ENCODE measurements at places on chromosomes 3 and 15.

GRCh38 chr3:115861166-115861733 lies 237.9 kb downstream of the GAP43 start:
- DNase-seq: no peak

DNA sequence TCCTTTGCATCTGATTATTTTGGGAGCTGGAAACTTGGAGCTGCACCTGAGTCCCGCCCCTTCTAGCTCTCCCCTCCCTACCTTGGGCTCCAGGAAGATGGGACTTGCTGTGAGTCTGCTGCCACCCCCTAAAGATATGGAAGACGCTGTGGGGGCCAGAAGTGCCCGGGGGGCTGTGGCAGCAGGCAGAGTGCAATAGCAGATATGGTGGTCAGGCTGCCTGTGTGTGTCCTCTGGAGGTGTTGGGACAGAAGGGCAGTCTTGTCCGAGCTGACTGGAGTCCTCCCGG lies 485 bp downstream of the PAK6 start:
- no peak for DNase-seq

DNA sequence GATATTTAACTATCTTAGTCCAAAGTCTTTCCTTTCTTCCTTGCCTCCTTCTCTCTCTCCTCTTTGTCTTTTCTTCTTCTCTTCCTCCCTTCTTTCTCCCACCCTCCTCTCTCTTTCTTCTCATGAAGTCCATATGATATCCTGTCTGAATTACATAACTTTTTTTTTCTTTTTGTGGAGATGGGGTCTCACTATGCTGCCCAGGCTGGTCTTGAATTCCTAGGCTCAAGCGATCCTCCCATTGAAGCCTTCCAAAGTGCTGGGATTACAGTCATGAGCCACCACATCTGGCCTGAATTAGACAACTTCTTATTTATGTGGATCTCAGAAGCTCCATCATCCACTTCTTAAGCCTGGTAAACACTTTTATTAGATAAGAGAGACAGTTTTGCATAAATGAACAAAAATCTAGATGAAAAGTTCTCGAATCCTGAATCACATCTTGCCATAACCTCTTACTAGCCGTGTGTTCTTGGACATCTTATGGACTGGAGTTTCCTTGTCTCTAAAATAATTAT lies 206.5 kb downstream of the LPP start:
- no peak for DNase-seq

DNA sequence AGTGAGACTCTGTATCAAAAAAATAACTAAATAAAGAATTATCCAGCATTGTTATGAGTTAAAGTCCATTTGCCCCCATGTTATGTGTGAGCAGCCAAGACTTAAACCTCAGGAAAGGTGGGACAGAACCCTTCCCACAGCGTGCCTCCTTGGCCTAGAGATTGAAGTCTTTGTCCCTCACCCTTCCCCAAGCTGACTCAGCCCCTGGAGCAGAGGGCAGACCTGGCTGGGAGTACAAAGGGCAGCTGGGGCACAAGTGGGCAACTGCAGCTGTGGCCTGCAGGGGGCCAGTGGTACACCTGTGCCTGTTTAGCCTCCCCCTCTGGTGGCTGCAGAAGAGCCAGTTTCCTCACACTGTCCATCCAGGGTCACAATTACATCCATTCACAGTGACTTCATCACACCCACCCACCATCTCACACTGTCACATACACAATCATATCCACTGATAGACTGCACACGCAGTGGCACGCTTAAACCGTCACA lies 940 bp upstream of the ACY1 start:
- DNase-seq: no peak

DNA sequence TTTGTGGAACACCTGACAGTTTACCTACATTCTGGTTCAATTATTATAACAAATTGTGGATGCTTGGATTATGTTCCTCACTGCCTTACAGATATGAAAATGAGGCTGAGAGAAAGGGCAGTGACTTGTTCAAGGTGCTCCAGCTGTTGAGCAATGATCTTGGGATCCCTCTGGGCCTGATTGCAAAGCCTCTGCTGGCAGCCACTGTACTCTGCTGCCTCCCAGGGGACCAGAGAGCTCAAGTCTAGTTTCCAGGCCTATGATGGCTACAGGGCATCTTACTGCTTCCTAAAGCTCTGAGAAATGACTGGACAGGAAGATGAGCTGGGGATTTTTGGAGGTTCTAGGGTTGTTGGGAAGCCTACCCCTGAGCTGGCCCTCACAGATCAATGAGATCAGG lies 2.3 kb upstream of the SHC4 start:
- peak; percentile 84 for DNase-seq

DNA sequence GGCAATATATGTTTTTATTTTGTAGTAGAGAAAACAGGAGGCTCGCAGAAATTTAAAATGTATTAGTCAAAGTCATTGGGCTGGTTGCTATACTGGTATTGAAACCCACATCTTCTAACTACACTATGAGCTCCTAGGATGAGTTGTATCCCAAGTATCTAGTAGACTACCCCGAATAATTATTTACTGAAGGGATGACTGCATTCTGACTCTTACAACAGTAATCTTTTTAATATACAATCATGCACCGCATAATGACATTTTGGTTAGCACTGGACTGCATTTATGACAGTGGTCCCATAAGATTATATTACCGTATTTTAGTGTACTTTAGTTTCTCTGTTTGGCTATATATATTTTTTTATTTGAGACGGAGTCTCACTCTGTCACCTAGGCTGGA lies 15.3 kb downstream of the PIGB start:
- no peak for DNase-seq

DNA sequence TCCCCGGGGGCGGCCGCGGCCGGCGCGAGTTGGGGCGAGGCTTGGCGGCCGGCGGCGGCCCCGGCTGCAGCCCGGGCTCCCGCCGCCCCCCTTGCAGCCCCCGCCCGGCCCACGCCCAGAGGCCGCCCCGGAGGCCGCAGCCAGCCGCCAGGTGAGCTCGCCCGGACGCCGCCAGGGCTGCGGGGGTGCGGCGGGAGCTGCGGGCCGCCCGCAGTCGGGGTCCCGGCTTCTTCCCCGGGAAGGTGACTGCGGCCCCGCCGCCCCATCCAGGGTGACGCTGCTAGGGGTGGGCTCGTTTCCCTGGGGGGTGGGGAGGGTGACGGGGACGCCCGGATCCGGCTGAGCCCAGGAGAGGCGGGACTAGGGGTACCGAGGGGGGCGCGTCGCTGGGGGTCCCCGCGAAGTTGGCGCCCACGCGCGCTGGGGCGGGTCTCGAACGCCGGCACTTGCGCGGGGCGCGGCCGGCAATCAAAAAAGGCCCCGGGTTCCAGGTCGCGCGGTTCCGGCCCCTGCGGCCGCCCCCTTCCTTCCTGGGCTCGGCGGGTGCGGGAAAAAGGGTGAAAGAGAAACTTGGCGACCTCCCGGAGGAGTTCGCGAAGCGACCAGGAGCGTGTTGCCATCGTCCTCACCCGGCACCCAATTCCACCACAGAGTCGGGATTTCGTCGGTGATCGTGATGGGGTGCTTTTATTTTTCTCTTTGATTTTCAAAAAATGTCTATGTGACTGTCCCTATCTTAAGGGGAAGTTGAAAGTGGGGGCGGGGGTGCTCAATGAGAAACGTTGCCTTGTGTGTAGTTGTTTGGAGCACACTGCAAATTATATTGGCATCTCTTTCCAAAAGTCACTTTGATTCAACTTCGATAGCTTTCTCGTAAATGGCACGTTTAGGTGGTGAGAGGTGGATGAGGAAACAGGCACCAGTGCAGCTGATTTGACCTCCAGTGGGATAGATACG lies 619 bp downstream of the ATXN7 start:
- no peak for DNase-seq

- DNase-seq: no peak
Observed at GRCh38 chr15:40744815-40745152, 10.3 kb downstream of the RMDN3 start.

- peak; percentile 55 for DNase-seq
Observed at GRCh38 chr3:191329654-191330529, at the start of gene UTS2B. Gene UTS2B (minus strand): TSS chr3:191330526. CDS start chr3:191282189, 48,337 bp downstream.

DNA sequence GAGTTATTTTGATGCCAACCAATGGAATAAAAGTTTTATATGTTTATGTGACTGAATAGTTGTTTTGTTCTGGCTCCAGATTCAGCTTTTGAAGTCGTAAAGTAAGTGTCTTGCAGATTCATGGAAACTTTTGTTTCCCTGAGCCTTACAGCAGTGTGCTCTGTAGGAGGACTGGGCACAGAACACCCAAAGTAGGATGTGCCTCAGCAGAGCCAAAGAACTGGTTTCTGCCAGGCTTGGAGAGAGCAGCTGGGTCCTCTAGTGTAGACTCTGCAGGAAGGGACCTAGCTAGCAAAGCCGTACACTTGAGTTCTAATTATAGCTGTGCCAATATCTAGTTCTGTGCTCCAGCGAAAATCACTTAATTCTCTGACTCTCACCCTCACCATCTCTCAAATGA lies 261.2 kb upstream of the DNAJC19 start:
- no peak for DNase-seq

DNA sequence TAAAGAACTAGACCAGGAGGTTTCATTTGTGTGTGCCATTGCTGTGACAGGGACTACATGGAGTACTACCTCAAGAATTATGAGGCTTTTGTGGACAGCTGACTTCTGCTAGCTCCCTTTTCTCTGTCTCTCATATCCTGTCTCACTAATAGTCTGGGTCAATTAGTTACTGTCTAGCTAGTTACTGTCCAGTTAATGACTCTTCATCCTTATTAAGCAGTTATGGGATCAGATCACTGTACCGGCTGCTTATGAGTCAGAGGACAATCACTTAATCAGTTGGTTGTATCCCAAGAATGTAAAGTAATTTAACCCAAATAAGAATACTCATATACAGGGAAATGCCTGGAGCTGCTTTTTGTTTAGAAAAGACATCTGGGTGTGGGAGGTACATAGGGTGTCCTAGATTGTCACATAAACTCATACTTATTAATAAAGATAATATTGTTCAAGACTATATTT lies 158.0 kb downstream of the CDIN1 start:
- DNase-seq: peak; percentile 10

DNA sequence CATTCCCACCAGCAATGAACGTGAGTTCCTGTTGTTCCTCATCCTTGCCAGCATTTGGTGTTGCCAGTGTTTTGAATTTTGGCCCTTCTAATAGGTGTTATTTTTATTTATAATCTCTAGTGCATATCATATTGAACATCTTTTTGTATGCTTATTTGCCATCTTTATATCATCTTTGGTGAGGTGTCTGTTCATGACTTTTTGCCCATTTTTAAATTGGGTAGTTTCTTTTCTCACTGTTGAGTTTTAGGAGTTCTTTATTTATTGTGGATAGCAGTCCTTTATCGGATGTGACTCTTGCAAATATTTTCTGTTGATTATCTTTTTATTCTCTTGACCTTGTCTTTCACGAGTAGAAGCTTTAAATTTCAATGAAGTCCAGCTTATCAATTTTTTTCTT lies 60.2 kb upstream of the ATP13A3 start:
- no peak for DNase-seq

GRCh38 chr15:90872486-90873184 lies 4.2 kb downstream of the FURIN start:
- DNase-seq: peak; percentile 39

- no peak for DNase-seq
Observed at GRCh38 chr15:59178151-59178695, 28.4 kb upstream of the LDHAL6B start.

- DNase-seq: no peak
Observed at GRCh38 chr3:162019817-162020216, 523.2 kb downstream of the OTOL1 start.

DNA sequence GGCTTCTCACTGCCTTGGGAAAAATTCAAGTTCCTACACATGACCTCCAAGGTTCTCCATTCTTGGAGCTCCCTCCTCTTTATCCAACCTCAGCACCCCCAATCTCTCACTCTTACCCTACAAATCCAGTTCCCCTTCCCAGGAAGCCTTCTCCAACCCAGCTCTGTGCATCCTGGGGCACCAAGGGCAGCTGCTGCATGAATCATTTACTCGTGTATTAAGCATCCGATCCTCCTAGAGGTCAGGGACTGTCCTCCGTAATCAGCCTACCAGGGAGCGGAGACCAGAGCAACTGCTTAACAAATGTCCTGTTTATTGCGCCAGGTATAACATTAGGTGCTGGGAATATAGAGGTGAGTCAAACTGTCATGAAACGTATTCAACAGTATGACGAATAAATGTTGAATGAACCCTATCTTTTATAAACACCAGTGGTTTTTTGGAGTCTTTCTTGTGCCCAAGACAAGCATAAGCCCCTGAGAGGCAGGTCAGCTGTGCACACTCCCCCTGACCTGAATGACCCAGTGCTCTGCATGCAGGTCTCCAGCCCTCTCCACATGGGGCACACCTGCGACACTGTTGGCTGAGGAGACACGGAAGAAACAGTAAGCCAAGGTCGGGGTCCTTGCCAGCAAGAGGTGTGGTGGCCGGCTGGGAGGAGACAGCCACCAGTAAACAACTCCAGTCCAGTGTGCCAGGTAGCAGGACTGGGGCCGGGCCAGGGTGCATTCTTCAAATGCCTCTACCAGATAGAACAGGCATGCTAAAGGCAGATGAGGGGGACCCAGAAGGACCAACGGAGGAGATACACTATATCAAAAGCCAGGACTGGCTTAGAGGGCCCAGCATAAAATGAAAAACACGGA lies 27.6 kb downstream of the ANP32A start:
- no peak for DNase-seq
